NB4 (cell line): ENCODE measurements at places on chromosomes 1 and 21.

GRCh38 chr21:41801321-41802197, 34.7 kb upstream of the RIPK4 start:
- DNase-seq, result no peak

- no peak for DNase-seq
Measured at GRCh38 chr1:208083715-208084085, 160.5 kb downstream of the PLXNA2 start.

DNA sequence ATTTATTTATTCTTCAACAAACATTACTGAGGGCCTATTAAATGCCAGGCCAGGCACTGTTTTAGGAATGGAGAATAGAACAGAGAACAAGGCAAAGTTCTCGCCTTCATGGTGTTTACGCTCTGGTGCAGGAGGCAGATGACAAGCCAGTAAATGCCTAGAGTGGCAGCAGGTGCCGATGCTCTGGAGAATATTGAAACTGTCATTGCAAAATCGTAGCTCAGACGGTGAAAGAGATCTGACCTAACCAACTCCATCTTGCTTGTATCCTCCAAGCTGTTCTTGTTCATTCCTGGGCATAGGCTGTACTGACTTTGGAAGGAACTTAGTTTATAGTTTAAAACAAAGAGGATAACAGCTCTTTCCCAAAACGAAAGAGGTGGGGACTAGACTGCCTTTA, 13.5 kb upstream of the ENO1 start:
- no peak for DNase-seq

- DNase-seq, result no peak
Measured at GRCh38 chr1:25528881-25529517, 14.4 kb upstream of the LDLRAP1 start.

GRCh38 chr1:67072749-67073148, 18.8 kb upstream of the SLC35D1 start:
- DNase-seq, result no peak

DNA sequence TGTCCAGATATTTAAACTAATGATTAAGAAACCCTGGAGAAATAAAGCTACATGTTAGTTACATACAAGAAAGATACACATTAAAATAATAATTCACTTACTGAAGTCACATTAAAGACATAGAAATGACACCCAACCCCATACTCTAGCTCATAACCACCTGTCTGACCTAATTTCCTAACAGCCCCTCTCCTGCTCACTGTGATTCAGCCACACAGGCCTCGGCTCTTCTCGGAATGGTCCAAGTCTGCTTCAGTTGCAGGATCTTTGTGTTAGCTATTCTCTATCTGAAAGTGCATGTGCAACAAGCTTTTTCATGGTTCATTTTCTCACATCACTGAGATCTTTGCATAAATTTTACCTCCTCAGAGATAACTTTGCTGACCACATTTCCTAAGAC, 209.8 kb downstream of the TM2D1 start:
- no peak for DNase-seq

DNA sequence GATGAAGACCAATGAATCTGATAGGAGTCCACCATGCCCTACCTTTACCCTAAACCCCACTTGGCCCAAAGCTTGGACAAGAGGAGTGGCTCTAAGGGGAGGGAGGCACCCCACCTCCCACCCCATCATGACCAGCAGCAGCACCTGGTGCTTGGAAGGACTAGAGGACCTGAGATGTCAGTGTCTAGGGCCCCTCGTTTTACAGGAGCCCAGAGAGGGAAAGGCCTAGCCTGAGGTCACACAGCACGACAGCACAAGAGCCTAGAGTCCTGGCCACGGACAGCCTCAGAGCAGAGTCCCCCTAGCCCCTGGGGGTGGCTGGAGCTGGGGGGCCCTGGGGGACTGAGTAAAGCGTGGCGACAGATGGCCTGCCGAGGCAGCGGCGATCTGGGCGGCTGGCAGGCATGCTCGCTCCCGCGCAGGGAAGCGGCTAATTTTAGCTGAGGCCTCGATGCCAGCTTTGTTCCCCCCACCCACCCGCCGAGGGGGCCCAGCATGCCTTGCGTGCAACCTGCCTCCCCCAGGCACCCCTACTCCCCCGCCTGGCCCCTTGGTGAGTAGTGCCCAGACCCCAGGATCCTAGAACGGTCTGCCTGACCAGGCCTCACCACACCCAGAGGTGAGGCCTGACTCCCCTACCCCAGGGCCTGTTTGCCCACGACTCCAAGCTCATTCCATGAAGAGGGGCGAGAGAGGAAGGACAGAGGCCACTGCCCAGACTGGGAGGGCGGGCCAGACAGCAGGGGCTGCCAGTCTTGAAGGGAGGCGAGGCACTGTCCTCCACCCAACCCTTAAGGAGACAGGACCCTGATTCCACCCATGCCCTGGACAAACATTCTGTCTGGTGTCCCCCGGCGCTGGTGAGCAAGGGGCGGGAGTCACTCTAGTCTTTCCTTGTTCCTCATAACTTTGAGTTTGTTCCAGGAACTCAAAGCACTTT, 39.0 kb downstream of the AHDC1 start:
- no peak for DNase-seq

GRCh38 chr1:5423109-5423508, 569.1 kb downstream of the NPHP4 start:
- DNase-seq, result peak; percentile 7

GRCh38 chr1:198918920-198919319, 280.1 kb downstream of the PTPRC start:
- DNase-seq, result no peak

GRCh38 chr1:185598332-185598731, 135.9 kb upstream of the HMCN1 start:
- DNase-seq, result peak; percentile 8

GRCh38 chr1:40030528-40031135, 9.9 kb upstream of the CAP1 start:
- no peak for DNase-seq

DNA sequence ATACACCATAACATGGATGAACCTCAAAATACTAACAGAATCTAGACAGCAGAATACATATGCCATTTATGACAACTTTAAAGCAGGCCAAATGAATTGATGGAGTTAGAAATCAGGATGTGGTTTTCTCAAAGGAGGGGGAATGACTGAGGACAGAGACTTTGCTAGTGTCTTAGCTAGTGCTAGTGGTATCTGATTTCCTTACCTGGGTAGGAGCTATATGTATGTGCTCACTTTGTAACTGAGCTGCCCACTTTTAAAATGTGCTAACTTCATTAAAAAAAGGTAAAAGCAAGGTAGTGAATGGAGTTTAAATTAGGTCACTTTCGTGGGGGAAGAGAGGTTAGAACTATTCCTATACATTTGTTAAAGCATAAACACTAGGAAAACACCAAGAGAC, 2.6 kb downstream of the GTF2B start:
- DNase-seq, result peak; percentile 8

DNA sequence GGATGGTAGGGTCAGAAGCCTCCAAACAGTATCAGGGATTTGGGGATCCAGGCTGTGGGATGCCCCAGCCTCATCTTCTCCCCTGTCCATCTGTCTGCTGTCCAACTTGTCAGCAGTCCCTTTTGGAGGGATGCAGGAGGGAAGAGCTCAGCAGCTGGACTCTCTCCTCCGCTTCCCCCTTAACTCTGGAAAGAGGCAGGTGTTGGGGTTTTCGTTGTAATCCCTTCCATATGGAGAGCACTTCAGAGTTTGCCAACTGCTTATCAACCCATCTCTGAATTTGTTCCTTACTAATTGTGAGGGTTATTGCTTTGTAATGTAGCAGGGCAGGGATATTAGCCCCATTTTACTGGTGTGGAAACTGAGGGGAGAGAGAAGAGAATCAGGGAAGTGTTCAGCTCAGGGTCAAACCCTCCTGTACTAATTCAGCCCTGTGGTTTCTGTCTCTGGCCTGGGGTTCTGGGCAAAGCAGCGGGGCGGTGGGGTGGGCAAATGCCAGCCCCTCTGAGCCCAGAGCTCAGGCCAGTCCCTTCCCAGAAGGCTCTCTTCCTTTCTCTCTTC, 3.2 kb downstream of the CITED4 start:
- no peak for DNase-seq

GRCh38 chr1:183473217-183473536, 878 bp downstream of the SMG7 start:
- DNase-seq, result no peak

DNA sequence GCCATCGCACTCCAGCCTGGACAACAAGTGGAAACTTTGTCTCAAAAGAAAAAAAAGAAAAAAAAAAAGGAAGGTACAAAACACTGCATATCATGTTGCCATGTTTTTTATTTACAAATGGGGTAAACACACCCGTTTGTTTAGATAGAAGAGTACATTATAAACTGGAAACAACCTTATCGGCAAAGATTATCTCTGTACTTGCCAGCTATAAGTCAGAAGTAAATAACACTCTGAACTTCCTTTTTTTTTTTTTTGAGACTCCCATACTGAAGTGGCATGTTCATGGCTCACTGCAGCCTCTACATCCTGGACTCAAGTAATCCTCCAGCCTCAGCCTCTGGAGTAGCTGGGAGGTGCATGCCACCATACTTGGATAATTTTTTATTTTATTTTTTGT, 21.9 kb downstream of the USP48 start:
- peak; percentile 62 for DNase-seq

- DNase-seq, result no peak
Measured at GRCh38 chr1:229440851-229441537, 7.1 kb upstream of the ACTA1 start.

DNA sequence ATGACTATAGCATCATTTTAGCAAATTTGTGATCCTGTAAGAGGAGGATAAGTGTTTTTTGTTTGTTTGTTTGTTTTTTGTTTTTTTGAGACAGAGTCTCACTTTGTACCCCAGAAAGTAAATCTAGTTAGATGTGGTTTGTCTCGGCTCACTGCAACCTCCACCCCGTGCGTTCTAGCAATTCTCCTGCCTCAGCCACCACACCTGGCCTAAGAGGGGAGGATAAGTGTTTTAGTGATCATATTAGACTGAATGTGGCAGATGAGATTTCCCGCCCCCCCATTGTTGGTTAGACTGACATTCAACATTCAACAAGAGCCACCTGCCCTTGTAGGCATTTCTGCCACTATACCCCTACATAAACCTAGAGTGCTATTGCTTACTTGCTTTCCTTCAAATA, 98.5 kb downstream of the OSBPL9 start:
- DNase-seq, result no peak

DNA sequence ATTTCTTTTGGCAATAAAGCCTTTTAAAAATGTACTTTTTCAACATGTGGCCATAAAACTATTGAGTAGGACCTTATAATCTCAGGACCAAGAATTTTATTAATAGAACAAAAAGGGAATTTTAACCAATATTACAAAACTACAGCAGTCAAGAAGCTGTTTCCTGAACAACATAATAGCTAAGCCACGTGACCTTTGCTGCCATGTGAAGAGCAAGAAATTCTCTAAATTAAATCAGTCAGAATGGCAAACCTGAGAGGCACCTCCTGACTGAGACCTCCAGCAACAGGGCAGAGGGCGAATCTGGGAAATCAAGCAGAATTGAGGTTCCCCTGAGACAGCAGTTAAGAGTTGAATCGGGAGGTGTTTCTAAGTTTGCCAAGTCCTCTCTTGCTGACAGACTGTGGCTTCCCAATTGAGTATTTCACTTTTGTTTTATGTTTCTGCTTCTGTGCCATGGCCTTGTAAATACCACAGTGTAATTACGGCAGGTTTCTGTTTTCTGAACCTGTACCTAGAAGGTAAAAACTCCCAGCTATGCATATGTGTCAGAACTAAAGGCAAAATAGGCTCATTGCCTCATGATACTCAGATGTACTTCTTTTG, 358.4 kb downstream of the NTNG1 start:
- no peak for DNase-seq

DNA sequence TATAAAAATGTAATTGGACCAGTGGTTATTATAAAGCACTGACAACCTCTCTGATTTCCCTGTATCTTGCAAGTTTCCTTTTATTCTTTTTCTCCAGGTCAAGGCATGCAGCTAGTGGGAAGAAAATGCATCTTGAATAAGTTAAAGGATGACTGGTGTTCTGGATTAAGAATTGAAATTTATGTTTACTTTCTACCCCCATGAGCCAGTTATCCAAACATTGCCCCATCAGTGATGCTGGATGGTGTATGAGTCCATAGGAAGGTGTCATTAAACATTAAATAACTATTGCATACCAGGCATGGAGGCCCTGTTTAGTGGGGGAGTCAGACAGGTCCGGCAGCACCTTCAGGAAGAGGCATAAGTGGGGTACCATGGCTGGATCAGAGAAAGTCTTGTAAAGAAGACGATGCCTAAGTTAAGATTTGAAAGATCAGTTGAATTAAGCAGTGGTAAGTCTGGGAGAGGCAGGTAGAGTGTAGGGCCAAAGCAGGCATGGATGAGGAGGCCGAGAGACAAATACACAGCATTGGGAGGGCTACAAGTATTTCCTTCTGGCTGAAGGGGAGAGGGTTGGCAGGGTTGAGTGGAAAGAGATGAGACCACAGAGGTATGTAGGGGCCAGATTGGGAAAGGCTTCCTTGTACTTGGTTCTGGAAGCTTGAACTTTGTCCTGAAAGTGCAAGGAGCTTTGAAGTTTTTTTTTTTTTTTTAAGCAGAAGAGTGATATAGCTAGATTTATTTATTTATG, 5.7 kb downstream of the SZRD1 start:
- DNase-seq, result no peak

DNA sequence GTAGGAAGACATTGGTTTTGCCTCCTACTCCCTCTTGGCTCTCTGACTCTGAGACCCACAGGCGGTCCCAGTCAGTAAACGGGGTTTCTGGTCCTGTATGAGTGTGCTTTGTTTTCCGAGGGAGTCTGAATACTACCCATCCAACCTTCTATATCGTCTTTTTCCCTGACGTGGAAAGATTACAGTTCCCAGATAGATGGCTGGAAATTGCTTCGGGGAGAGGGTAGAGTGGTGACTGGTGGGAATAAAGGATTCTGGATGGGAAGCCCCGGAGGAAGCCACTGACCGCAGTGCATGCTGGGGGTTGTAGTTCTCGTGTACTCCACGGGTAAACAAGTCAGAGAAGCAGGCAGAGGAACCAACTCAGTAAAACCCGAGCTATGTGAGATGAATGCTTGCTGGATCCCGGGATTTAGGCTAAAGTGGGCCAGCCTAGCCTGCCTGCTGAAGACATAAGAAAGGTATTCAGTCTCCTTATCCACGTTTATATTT, 66.2 kb upstream of the IRF2BP2 start:
- peak; percentile 65 for DNase-seq

GRCh38 chr1:3491291-3492246, 37.1 kb downstream of the ARHGEF16 start:
- peak; percentile 74 for DNase-seq

DNA sequence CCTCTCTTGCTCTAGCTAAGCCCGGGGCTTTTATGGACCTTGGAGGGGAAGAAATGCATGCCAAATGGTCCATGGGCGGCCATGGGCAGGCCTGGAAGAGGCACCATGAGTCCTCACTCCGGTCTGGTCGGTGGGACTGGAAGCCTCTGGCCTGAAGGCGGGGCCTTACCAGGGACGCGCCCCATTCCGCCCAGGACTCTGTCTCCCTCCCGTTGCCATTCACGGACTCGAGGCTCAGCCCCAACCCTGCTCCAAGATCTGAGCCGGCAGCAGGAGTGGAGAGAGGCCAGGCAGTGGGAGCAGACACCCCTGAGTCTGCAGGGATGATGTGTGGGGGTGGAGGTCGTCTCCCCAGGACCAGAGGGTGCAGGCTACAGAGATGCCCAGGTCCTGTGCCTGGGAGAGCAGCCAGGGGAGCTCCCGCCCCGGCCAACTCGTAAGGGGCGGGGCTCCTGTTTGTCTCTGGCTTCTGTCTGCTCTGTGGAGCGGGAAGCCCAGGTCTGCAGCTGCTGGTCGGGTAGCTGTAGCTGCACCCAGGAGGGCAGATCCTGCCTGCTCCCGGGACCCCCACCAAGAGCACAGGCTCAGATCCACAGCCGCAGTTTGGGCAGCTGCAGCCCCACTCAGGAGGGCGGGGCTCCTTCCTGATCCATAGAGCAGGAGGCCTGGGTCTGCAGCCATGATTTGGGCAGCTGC, 8.3 kb upstream of the KANK4 start:
- no peak for DNase-seq
